ENCODE measurements at places on chromosomes 13 and 19.

DNA sequence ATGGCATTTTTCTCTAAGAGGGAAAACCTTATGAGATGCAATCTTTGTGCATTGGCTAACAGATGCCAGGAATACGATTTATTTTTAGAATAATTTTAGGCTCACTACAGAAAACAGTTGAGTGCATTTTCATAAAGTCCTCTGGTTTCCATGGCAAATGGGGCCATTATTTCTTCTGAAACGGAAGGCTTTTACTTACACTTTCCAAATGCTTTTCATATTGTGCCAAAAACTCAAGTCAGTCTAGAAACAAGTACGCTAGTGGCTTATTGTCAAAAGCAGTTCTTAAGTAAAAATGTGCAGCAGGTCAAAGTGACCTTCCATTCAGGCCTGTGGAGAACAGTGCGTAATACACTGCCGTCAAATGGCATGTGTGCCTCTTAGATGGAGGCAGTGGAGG is 628.7 kb downstream of the EFNB2 start:
- DNase-seq: no peak

DNA sequence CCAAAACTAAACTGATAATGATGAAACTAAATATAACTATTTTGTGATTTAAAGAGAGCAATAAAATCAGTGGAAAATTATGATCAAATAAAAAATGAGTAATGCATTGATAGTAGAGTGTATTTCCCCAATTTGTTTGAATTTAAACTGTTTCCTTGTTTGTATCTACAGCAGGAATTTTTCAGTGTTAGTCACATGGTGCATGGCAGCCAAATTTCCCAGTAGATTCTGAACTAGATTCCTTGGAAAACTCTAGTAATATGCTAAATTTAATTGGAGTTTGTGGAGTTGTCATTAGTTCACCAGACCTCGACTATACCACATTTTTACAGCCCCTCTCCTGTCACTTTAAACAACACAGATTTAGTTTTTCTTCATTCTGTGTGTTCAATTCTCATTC is 156.2 kb downstream of the PCCA start:
- no peak for DNase-seq

DNA sequence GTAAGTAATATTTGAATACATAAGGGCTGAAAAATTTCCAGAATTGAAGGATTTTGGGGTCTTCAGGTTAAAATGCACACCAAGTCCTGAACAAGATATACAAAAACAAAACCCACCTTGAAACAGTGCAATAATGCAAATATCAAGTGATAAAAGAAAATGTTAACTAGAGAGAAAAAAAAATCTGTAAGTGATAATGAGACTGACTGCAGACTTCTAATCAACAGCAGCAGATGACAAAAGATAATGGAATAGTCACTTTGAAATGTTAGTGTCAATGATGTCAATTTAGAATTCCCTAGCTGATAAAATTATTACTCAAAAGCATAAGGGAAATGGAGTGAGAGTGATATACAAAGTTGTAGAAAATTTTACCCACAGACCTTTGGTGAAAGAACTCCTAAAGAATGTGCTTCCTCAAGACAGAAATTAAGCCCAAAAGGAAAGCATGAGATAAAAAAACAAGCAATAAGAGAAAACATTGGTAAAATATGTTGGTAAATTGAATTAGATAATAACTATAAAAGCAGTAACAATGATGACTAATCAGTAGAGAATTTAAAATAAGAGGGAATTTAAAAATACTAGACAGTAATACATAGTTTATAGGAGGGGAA is 12.4 kb upstream of the DGKH start:
- DNase-seq: no peak

DNA sequence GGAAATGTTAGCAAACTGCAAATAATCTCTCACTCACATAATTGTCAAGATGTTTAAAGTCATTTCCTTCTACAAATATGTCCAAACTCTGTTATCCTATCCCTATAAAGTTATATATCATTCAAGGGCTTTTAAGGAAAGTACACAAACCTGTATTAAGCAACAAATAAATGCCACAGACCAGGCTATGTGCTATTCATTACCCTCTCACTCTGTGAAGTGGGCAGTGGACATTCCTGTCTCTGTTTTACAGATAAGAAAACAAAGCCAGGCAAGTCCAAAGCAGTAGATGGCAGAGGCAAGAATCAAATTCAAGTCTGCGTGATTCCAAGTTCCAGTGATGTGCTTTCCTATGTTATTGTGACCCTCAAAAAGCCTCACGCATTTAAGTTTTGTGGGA is 140.6 kb downstream of the LHFPL6 start:
- DNase-seq: no peak

DNA sequence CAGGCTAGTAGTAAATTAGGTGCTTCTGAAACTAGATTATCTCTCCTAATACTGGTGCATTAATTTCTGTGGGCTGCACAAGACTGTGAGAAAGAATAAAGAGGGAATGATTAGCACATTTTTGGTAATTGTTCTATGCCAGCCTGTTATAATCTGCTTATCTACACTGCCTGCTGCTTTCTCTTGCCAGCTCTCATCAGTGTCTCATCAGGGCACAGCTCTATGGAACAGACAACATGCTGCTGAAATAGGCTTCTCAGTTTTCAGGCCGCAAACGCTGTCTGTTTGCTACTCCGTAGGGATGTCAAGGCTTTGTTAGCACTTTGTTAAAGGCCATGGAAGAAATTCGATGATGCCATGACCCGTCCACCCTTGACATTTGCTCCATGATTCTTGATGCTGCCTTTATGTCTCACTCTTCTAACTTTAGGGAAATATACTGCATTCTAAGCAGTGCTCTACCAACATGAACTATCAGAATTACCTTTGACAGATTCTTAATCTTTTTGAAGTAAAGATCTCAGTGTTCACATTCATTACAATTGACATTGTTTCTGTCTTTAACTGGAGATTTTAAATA is 84.0 kb upstream of the PRR20A start:
- DNase-seq: no peak

- no peak for DNase-seq
Observed at GRCh38 chr19:44609219-44609618, 4.1 kb upstream of the IGSF23 start.

DNA sequence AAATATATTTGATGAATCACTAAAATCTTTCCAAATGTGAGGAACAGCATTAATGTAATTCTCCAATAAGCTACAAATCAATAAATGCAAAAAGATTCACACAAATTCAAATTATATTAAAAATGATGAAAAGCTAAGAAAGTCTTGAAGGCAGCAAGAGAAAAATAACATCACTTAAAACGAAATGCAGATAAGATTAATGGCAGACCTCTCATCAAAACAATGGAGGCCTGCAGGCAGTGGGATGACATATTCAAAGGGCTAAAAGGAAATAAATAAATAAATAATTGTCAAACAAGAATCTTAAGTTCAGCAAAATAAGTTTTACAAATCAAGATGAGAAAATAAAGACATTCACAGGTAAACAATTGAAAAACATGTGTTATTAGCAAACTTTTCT is 952.1 kb downstream of the SLITRK6 start:
- DNase-seq: no peak

DNA sequence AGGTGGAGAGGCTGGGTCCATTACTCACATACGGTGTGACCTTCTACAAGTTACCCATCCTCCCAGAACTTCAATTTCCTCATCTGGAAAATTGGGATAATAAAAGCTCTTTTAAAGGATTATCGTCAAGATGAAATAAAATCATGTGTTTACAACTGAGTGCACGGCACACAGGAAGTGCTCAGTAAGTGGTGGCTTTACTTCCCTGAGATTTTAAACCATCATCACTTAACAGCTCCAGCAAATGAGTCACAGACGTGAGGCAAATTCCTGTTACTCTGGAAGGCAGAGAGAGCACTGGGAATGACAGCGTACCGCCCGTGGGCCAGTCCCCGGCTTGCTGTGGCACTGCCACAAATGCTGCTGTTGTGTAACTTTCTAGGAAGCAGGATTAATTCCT is 64.1 kb downstream of the MRPL57 start:
- no peak for DNase-seq

DNA sequence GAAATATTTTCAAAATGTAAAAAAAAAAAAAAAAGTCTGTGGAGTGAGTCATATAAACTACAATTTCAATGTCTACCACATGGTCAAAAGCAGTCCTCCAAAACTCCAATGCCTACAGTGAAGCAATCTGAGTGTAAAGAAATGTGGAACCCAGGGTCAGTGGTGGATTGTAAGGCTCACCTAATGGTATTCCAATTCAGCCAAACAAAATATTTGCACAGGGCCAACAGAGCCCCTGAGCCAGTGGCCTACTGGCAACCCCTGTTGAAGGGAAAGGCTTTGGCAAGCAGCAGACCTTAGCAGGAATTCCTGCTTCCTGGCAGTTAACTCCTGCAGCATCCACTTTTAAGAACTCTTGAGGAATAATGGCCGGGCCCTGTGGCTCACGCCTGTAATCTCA is 3.4 kb downstream of the DNMT1 start:
- no peak for DNase-seq

DNA sequence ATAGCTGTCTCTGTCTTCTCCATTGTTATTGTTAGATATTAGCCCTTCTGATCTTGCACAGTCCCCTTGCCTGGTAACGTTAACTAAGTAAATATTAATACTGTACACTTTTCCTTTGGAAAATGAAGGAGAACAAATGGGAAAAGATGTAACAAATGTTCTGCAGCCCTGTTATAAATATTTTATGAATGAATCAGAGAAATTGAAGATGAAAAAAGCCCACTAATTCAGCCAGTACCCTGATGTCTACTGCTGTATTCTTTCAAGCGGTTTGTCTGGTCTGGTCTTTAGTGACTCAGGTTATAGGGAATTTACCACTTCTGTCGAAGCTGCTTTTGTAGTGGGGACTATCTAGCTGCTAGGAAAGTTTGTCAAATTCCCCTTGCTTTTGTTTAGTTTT is 121.0 kb downstream of the COG6 start:
- no peak for DNase-seq

GRCh38 chr13:73832128-73832588 is 302.0 kb downstream of the KLF12 start:
- no peak for DNase-seq

GRCh38 chr13:98285317-98285716 is 108.2 kb upstream of the RNF113B start:
- DNase-seq: no peak

DNA sequence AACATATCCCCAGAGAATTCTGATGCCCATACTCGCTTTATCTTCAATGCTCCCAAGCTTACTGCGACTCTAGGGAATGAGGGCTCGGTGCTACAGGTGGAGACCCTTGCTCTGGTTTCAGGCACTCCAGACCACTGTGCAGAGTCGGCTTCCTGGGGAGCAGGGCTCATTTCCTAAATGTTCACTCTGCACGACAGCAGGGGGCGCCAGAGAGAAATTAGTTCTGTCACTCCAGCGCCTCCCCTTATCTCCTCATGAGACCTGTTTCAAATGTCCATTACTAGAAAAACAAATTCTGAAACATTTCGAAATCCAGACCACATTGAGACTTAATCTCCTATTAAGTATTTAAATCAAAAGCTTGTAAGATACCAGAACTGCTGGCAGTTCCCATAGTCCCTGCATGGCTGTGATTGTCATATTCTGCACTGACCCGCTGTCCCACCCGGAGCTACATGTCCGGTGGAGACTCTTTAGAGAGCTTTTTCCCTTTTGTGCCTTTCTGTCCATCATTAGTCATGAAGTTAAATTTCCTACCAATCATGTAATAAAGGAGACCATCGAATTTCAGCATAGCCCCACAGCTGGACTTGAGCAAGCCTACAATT is 22.4 kb downstream of the EPSTI1 start:
- peak; percentile 12 for DNase-seq

DNA sequence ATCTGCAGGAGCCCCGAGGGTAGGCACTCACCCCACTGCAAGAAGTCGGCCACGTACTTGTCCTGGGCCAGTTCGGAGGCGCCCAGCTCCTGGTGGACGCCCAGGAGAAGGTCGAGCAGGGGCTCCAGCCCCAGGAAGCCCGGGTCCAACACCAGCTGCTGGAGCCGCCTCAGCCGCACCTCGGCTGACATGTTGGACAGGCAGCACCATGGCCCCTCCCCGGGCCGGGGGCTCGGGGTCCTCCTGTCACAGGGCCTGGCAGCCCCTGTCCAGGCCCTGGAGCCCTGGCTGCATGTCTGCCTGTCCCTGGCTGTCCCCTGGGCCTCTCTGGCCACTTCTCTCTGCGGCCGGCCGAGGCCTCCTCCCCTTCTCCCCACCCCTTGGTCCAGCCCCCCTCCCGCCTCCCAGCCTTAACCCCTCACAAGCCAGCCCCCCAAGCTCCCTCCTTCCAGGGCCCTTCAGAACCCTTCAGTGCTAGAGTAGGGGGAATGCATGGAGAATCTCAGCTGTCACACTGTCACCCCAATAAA is at the start of gene DMPK:
Gene DMPK, minus strand, starts transcription at position 329 of the 530 bp plus-strand sequence. Its CDS starts 138 bp downstream, at position 191.
- DNase-seq: no peak

DNA sequence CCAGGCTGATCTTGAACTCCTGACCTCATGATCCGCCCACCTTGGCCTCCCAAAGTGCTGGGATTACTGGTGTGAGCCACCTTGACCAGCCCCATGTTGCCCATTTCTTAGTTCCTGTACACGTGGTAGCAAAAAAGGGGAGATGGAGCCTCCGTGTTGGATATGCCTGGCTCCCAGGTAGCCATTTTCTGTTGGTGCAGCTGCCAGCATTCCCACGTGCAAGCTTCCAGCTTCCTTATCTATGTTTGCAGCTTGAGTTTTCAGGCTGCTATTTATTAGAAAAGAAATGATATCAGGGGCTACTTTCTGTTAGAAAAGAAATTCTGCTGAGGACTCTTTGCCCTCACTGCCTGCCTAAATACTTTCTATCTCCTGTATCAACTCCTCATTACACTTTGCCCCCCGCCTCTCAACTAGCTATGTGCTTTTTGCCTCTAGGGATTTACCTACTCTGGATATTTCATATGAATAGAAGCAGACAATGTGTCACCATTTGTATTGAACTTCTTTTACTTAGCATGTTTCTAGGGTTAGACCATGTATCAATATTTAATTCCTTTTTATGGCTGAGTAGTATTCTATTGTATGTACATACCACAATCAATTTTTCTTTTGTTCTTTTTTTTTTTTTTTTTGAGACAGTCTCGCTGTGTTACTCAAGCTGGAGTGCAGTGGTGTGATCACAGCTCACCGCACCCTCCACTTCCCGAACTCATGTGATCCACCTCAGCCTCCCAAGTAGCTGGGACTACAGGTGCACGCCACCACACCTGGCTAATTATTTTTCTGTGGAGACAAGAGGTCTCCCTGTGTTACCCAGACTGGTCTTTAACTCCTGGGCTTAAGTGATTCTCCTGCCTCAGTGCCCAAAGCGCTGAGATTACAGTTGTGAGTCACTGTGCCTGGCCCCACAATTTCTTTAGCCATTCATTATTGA is 3.4 kb upstream of the TMED1 start:
- no peak for DNase-seq

DNA sequence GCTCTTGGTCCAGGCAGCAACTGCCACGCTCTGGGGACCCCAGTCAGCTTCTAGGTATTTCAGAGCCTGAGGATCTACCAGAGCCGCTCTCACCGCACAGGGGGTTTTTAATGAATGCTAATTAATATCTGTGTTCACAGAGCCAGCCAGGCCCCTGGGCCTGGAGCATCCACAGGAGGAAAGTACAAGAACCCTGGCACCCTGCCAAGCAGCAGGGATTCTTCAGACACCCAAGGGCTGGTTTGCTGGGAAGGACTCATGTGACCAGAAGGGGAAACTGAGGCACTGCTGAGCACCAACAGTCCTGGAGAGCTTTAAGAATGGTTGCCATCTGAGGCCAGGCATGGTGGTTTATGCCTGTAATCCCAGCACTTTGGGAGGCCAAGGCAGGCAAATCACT is 38.0 kb upstream of the ADGRE5 start:
- no peak for DNase-seq

All from HL-60 (cell line).